Fibroblast of mammary gland (primary cell): ENCODE measurements at places on chromosomes 11 and 22.

GRCh38 chr11:28243061-28243460 is 134.9 kb downstream of the METTL15 start:
- DNase-seq = peak; percentile 41

DNA sequence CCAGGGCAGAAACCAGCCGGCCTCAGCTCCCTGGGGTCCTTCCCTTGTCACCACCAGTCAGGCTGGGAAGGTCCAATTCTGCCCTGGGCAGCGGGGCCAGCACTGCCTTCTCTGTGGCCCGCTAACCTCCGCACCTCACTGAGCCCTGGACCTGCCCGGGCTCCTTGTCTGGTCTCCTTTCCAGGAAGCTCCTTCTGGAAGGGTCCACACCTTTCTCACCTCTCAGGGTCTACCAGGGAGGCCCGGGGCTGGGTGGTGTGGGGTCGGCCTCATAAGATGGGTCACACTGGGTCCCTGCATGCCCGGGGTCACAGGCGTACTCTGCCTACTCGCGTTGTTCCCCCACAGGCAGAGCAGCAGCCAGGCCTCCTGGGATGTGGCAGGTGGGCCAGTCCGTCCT is 69.0 kb downstream of the WNT7B start:
- DNase-seq = no peak

GRCh38 chr11:88344869-88345268 is 7.3 kb upstream of the CTSC start:
- no peak for DNase-seq

DNA sequence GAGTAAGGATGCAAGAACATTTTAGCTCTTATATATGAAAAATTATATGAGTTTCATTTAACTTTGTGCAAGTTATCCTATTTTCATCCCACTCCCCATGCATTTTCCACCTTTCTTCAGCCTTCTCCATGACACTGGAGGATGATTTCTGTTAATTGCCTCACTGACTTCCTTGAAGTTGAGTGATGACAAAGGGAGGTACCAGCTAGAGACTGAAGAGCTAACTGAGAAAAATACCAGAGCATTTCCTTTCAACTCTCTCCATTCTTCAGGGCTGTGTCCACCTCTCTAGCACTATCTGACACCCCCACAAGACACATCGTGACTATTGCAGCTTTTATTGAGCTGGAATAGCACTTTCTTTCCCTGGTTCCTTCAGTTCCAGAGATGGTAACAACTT is 711.6 kb upstream of the LRRC4C start:
- DNase-seq = no peak

- DNase-seq = no peak
These were observed 813.7 kb downstream of the NTM start for GRCh38 chr11:132184079-132184478.

- DNase-seq = peak; percentile 17
These were observed 524 bp upstream of the SLC1A2 start for GRCh38 chr11:35419830-35420333.

- no peak for DNase-seq
These were observed 5.8 kb downstream of the MMP3 start for GRCh38 chr11:102837646-102838045.

DNA sequence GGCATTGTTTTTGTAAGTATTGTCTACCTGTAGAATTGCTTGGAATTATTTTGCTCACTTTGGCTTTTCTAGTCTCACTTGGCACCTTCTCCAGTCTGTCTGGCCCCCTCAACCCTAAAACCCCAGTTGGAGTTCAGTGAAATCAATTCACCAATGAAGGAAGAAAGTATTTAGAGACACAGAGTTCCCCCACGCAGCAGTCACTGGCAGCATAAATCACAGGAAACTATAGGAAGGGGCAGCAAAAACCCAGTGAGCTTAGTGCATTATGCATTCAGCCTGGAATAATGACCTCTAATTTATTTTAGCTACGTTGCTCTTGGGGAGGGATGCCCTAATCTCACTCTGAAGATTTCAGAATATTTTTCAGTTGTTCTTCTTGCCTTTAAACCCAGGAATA is 204.7 kb upstream of the BLID start:
- DNase-seq = no peak

DNA sequence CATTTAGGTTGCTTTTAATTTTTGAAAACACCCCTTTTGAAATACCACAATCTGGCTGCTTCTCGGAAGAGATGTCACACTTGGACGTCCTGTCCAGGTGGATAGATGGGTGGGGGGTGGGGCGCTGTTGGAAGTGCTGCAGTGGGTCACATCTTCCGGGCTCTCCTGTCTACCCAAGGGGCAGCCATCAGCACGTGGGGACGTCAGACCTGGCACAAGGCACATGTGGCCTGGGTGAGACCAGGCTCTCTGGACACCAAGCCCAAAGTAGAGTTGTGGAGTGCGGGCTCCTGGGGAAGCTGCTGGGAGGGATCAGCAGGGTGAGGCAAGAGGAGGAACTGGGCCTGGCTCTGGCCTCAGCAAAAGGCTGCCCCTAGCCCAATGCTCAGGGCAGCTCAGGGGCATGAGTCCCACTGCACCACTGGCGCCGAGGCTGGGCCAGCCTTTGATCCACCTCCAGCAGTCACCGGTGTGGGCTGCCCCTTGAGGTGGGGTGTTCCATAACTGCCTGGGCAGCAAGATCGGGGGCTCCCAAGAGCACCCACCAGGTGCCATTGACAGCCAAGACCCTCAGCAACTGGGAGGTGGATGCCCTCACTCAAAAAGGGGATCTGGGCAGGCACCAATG is 68.6 kb upstream of the CCND1 start:
- no peak for DNase-seq

GRCh38 chr11:73787051-73787642 is 527 bp upstream of the MRPL48 start:
- no peak for DNase-seq

DNA sequence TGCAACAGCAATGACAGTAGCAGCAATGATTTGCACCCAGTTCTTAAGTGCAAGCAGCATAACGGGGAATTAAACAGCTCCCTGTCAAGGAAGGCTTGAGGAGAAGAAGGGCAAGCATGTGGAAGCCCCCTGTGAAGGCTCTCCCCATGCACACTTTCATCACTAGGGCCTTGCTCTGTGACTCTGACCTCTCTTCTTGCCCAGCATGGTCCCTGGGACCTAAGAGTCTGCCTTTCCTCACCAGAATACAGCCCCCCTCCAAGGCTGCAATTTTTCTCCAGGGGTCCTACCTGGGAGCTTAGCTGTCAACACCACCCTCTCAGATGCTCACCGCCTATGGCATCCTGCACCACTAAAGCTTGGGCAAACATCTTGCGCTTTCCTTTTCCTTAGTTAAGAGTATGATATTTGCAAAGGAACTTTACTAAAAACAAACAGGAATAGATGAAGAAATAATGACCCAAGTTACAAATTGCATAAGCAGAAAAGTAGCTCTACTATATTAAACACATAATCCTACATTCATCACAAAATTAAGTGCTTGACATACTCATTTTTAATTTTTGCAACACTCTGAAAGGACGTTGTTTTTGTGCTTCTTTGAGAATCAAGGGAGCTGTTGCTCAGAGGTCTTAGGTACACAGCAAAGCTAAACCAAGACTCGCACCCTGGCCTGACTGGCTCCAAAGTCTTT is 187.6 kb downstream of the ADAMTS15 start:
- no peak for DNase-seq

- DNase-seq = no peak
These were observed 60.4 kb downstream of the SERGEF start for GRCh38 chr11:17952487-17952886.

- peak; percentile 69 for DNase-seq
These were observed 1104.8 kb downstream of the DLG2 start for GRCh38 chr11:84522331-84522730.

GRCh38 chr11:80846979-80847378 is 1406.1 kb upstream of the TENM4 start:
- no peak for DNase-seq

- DNase-seq = peak; percentile 33
These were observed 41.1 kb downstream of the OSBP start for GRCh38 chr11:59574467-59574866.

DNA sequence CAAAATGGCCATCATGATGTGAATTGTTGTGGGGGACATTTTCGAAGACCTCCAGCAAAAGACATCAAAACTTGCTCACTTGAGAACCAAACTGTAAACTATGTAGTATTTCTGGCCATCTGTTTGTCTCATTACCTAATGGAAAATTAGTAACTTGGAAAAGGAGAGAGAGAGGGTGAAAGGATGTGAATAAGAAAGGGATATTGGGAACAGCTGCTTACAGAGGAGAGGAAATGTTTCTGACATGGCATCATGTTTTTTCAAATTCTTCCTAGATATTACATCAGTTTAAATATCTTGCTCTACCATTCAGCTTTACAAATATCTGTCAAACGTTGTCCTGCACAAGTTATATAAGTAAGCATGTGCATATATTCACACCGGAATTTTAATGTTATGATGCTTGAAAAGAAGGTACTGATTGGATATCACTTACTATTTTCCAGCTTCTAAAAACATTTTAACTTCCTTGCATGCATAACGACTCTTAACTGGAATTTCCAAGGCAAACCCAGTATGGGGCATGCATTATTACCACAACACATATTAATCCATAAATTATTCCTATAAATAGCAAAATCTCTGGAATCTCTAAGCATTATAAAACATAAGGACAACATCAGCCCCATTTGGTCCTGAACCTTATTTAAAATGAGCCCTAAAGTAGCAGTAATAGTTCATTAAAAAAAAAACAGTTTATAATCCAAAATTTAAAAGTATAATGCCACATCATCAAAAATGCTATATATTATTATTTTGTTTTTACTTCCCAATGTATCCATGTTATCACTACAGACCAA is 20.0 kb downstream of the GUCY1A2 start:
- peak; percentile 71 for DNase-seq

GRCh38 chr22:50729391-50730012 is 8.5 kb upstream of the ACR start:
- DNase-seq = no peak

GRCh38 chr11:121533601-121534000 is 80.8 kb upstream of the SORL1-AS1 start:
- DNase-seq = no peak

DNA sequence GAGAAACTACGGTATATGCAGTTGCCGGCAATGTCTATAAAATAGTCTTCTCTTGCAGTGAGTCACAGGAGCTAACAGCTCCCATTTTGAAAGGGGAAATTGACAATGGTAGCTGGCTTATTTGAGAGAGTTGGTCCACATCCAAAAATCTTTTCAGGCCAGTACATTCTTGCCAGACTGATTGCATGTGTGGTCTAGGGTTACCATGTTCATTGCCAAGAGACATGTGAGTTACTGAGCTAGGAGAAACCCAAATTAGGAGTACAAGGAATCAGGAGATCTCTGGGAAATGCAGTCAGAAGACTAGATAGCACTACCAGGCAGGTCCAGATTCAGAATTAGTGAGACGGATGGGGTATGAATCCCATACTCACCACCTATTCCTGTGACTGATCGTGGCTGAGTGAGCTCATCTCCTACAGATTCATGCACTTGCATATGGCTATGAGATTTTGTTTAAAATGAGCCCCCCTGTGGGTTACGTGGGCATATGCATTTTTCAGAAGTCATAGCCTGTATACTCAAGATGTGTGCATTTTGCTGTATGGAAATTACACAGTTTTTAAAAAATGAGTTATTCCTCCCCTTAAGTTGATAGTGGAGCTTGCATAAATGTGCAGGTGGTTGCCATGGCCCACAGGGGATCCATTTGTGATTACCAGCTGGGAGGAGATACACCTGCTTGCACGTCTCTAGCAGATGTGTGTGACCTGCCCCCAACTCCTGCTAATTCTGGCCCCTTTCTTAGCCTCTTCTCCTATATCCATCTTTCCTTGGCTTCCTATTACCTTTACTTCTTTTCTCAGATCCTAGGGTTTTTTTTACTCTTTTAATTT is 102.7 kb downstream of the COMMD9 start:
- DNase-seq = peak; percentile 93

GRCh38 chr11:36278531-36279282 is 10.5 kb downstream of the COMMD9 start:
- no peak for DNase-seq

DNA sequence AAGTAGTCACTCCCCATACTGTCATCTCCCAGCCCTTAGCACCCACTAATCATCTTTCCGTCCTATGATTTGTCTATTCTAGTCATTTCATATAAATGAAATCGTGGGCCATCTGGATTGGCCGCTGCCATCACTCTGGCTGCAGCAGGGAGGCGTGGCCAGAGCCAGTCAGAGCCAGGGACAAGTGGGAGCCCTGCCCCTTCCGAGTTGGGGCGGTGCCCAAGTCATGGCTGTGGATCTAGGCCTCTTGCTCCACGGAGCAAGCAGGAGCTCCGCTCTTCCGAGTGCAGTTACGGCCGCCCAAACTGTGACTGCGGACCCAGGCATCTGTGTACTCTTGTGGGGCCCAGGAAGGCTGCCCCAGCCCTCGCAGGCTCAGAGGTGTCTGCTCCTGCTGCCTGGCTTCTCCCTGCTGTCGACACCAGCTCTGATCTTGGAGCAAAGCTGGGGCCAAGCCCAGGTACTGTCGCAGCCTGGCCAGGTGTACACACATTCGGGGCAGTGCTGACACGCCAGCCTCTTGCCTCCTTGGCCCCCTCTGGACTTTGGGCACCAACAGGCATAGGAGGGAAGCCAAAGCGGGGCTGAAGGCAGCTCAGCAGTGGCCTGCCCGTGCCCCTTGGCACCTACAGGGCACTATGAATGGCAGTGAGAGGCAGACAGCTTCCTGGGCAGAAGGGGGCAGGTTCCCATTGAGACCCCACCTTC is 8.4 kb downstream of the MRPL48 start:
- peak; percentile 8 for DNase-seq

GRCh38 chr11:22416462-22416861 is 78.3 kb downstream of the SLC17A6 start:
- peak; percentile 78 for DNase-seq

DNA sequence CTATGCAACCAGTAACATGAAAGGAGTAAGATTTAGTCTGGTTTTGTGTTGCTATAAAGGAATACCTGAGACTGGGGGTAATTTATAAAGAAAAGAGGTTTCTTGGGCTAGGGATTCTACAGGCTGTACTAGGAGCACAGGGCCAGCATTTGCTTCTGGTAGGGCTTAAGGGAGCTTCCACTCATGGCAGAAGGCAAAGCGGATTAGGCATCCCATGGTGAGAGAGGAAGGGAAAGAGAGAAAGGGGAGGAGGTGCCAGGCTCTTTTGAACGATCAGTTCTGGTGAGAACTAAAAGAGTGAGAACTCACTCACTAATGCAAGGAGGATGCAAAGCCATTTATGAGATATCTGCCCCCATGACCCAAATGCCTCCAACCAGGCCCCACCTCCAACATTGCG is 283.2 kb downstream of the OPCML start:
- DNase-seq = no peak
